H4 (cell line): ENCODE measurements at places on chromosomes 6 and 20. TPM values are rescaled to one million over a fixed set of nuclear protein-coding genes. Genes with fewer than 3 reads are reported as not detected.

- peak; percentile 18 for DNase-seq
Measured at GRCh38 chr6:97963193-97963592, 680.2 kb upstream of the MMS22L start.

DNA sequence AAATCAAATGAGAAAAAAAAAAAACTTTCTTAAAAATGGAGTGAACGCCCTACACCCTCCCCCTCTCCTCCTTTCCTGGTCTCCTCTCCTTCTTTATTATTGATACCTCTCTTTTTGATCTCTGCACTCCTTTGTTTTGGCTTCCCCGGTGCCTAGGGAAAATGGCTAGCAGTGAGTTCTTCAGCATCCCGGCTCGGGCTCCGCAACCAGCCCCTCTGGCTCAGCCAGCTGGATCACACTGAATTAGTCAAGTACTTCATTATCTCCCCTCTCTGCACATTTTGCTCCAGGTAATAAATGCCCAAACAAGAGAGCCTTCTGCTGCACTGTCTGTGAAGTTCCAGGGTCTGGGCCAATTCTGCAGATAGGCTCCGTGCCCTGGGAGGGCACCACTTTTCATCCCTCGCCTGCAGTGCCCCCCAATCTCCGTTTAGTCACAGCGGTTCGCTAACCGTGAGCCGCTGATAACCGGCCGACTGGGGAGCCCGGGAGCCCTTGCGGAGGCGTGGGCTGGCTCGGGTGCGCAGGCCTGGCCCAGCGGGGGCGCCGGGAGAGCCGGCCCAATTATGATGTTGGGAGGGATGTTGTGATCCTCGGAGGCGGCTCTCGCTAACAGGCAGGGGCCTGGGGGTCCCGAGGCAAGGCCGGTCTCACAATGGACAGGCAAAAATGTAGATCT is 301.9 kb downstream of the TFAP2A start:
- DNase-seq = no peak

- peak; percentile 71 for DNase-seq
Measured at GRCh38 chr20:13546497-13547131, 92.1 kb downstream of the TASP1 start.

Gene TNNC2
- total RNA-seq = not detected in 2 replicates

Gene SLC22A23
- total RNA-seq = 1.9 and 2.6 TPM in 2 replicates

Gene BPIFB2
- not detected in 2 replicates for total RNA-seq

- DNase-seq = no peak
Measured at GRCh38 chr6:99885051-99885450, 109.0 kb downstream of the MCHR2 start.

Gene RGS19
- 18.5 and 19.8 TPM in 2 replicates for total RNA-seq

- DNase-seq = no peak
Measured at GRCh38 chr6:44422531-44422930, 35.0 kb downstream of the CDC5L start.

GRCh38 chr6:42688281-42688680 is 34.1 kb downstream of the PRPH2 start:
- no peak for DNase-seq

DNA sequence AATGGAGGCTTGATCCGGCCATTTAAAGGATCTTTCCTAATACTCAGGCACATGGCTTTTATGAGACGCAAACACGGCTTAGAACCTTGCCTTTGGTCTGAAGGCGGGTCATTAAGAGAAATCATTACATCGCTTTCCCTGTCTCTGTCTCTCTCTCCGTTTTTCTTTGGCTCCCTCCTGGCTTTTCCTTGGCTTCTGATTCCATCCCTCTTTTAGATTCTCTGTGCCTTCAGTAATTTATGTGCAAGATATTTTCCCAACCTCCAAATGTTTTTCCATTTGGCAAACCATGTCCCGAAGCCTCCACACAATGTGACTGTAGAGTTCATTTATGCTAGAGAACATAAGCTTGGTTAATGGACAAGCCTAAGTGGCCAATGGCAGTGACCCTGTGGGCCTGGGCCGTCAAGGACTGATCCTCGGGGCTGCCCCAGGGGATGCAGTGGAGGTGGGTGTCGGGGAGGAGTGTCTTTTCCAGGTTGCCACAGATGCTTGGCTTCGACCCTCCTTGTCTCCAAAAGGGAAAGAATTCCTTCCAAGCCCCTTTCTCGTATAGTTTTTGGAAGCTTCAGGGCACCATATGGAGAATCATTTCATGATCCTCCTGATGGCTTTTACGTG is 157.0 kb downstream of the SCML4 start:
- no peak for DNase-seq

GRCh38 chr20:46430921-46431712 is 24.7 kb upstream of the ELMO2 start:
- no peak for DNase-seq

GRCh38 chr20:63876489-63877036 is 11.5 kb downstream of the TPD52L2 start:
- DNase-seq = no peak

GRCh38 chr20:19855416-19855815 is 97.4 kb downstream of the RIN2 start:
- no peak for DNase-seq

GRCh38 chr6:111605100-111605751 is 452 bp downstream of the TRAF3IP2 start:
- DNase-seq = peak; percentile 38

GRCh38 chr6:139533573-139534471 is 159.4 kb upstream of the CITED2 start:
- peak; percentile 48 for DNase-seq

DNA sequence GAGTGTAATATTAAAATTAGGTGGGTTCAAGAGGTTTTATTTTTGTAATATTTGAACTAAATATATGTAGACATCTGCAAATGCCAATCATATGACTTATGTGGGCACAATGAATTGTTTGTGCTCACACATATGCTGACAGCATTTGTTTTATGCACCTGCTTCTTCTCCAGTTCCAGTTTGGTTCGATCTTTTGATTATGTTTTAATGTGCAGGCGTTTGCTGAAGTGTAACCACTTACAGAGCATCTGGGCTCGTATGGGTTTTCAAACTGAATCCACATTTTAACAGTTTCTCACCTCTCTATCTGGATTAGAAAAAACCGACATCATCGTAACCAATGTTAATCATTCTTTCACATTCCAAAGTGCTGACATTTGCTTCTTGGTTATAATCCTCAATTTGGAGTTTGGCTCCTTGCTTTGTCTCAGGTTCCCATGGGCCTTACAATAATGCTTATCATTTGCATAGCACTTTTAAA is 129.1 kb upstream of the SPACA1 start:
- DNase-seq = no peak

GRCh38 chr6:100839419-100839818 is 41.7 kb downstream of the ASCC3 start:
- DNase-seq = no peak

DNA sequence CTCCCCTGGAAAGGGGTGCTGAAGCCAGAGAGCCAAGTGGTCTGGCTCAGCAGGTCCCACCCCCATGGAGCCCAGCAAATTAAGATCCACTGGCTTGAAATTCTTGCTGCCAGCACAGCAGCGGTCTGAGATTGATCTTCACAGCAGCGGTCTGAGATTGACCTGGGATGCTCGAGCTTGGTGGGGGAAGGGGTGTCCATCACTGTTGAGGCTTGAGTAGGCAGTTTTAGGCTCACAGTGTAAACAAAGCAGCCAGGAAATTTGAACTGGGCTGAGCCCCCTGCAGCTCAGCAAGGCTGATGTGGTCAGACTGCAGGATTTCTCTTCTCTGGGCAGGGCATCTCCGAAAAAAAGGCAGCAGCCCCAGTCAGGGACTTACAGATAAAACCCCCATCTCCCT is 41.3 kb upstream of the B3GAT2 start:
- no peak for DNase-seq

Gene BEND6
- 10.5 and 18.9 TPM in 2 replicates for total RNA-seq

GRCh38 chr6:115468272-115469005 is 592.3 kb downstream of the FRK start:
- DNase-seq = no peak

Gene TMEM200A
- 1.2 and 1.9 TPM in 2 replicates for total RNA-seq

DNA sequence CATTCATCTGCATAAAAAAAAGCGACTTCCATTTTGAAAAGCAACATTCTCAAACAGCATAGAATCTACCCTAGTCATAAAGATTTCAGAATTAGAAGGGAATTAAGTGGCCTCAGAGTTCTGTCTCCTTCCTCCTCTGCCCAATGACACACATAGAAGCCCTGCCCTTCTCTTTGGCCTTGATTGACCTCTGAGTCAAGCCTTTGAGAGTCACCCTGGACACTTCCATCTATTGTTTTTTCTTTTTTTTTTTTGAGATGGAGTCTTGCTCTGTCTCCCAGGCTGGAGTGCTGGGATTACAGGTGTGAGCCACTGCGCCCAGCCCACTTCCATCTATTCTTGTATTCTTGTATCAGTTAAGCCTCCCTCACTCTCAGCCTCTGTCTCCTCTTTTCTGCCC is 44.8 kb upstream of the CTNNBL1 start:
- no peak for DNase-seq

GRCh38 chr20:5150226-5151076 is 23.6 kb downstream of the CDS2 start:
- DNase-seq = no peak

Gene GJA10
- total RNA-seq = not detected in 2 replicates

Gene YTHDF1
- total RNA-seq = 16.2 and 16.7 TPM in 2 replicates

DNA sequence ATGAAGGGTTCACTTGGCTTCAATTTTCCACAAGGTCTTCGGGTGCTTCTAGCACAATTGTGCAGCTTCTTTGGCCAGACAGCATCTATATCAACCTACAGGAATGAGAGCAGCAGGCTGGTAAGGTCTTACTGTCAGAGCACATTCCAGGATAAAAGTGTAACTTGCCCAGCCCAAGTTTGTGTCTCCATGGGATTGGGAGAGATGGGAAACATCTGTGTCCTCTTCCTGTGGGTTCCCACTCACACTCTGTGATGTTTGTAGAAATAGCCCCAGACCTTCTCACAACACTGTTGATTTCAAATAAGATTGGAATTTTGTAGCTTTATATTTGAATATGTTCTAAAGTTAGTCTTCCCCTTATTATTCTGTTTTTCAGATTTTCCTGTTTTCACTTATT is 83.4 kb upstream of the RGS17 start:
- DNase-seq = no peak

DNA sequence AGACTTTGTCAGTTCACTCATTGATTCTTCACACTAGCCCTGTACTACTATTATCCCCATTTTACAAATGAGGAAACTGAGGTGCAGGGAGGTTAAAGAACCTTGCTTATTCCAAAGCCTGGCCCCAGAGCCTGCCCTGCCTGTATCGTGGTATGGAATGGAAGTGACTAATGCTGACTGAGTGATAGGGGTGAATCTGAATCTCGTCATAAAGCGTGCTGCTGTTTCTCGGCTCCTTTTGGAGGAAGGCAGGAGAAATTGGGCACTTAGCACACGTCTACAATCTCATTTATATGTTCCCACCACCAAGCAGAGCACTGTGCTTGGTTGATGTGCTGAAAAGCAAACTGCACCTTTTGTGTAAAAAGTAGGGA is 17.1 kb downstream of the GFRA4 start:
- DNase-seq = no peak

Gene IL17A
- total RNA-seq = not detected in 2 replicates

Gene SMLR1
- total RNA-seq = not detected in 2 replicates

DNA sequence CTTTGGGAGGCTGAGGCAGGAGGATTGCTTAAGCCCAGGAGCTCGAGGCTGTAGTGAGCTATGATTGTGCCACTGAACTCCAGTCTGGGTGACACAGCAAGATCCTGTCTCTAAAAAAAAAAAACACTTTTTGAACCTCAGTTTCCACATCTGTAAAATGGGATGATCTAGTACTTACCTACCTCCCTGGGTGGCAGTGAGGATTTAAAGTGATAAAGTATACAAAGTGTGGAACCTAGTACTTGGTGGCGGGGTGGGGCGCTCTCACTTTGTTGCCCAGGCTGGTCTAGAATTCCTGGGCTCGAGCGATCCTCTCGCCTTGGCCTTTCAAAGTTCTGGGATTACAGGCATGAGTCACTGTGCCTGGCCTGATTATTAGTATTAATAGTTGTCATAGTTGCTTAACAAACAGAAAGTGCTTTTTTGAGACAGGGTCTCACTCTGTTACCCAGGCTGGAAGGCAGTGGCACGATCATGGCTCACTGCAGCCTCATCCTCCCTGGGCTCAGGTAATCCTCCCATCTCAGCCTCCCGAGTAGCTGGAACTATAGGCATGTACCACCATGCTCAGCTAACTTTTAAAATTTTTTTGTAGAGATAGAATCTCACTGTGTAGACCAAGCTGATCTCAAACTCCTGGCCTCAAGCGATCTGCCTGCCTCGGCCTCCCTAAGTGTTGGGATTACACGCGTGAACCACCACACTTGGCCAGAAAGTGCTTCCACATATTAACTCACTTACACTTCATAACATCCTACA is 7.0 kb upstream of the PLTP start:
- DNase-seq = no peak

DNA sequence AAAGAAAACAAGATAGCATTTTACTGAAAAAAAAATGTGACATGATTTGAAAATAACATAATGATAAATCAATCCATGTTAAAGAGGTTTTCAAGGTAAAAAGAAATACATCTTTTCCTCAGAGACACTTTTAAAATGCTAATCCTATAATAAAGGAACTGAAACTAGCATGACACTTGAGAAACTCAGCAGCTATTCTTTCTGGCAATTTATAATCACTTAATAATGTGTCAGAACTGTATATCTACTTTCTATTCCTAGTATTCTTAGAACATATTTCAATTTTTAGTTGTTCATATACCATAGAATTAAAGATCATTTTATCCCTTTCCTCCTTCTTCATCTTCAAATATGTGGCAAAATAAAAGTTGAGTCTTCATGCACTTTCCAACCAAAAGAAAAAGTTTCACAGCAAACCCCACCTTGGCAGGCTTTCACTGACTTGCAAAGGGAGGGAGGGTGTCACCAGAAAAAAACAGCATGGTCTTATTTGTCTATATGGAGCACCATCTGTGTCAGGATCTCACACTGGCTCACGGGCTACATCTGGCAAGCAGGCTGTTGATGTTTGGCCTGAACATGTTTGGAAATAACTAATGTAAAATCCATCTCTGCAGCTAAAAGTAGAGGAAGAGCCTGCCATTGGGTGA is 48.5 kb downstream of the FHL5 start:
- no peak for DNase-seq

Gene KCNQ5
- 1.4 and 2.1 TPM in 2 replicates for total RNA-seq

DNA sequence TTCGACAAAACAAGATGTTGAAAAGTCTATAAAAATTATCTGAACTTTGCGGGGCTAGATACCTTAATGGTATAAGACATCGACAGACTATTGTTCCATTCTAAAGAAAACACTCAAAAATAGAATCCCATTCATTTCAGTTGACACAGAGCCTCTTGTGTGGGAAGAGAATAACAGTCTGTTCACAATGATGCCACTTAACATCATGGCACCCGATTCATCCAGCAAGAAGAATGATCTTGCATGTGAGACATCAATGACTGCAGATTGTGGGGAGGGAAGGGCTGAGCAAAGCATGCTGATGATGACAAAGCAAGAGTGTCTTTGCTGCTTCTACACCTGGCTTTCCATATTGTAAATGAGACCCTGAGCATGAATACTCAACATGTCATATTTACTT is 49.7 kb upstream of the ARMH2 start:
- DNase-seq = no peak

Gene TBXT
- not detected in 2 replicates for total RNA-seq

DNA sequence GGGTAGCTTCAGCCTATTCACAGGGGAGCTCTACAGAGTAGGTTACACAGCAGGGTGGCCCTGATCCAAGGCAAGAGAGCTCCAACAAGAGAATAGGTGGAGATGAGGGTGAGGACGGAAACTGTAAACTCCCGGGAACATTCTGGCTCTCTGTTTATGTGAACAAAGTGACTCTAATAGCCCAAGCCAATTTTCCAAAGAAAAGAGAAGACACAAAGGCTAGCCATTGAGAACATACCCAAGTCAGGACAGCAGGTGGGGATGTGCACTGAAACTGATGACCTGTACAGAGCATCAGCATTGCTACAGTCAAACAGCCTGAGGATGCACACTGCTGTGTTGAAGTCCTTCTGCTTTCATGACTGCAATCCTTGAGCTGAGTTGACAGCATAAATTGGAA is 136.0 kb upstream of the TOP1 start:
- no peak for DNase-seq
